ENCODE measurements at places on chromosomes 16 and 17.

GRCh38 chr17:6683081-6683684 lies 30.0 kb downstream of the SLC13A5 start:
- no peak for DNase-seq
- peaks cover 11% of the 10 kb centered on the region for H3K4me1 ChIP-seq
- peaks cover 56% of the 10 kb centered on the region for H3K27me3 ChIP-seq

- peaks cover 26% of the 10 kb centered on the region for H3K4me1 ChIP-seq
- DNase-seq, result no peak
- H3K27me3 ChIP-seq, result peaks cover 4% of the 10 kb centered on the region
- peaks cover 4% of the 10 kb centered on the region for H3K36me3 ChIP-seq
These were observed 11.7 kb downstream of the ZG16B start for GRCh38 chr16:2841606-2842339.

DNA sequence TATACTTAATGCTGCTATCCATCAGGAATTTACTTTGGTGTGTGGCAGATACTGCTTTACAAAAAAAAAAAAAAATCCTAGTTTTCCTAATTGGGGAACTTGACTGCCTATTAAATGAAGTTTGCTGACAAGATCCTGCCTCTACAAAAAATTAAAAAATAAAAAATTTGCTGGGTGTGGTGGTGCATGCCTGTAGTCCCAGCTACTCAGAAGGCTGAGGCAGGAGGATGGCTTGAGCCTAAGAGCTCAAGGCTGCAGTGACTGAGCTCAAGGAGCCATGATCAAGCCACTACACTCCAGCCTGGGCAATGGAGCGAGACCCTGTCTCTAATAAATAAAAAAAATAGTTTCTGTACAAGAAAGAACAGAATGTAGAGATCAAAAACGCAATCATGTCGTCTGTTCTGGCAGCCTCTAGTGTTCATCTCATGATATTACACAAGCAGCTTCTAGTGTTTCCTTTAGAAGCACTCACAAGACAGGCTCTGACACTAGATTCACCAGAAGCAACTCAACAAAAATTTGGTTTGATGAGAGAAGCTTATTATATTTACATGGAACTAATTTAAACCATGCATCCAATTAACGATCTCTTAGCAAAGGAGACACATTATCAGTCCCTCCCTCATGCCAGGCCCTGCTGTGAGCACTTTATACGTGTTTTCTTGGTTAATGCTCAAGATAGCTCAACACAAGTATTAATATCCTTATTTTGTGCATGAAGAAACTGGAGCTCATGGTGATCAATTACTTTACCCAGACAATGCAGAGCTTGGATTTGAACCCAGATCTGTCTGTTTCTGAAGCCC lies 6.8 kb upstream of the KRTAP17-1 start:
- H3K36me3 ChIP-seq, result no peaks in the 10 kb centered on the region
- H3K27me3 ChIP-seq, result no peaks in the 10 kb centered on the region
- no peak for DNase-seq
- peaks cover 25% of the 10 kb centered on the region for H3K4me1 ChIP-seq
- peak overlapping the region; percentile 88 for H3K27ac ChIP-seq

DNA sequence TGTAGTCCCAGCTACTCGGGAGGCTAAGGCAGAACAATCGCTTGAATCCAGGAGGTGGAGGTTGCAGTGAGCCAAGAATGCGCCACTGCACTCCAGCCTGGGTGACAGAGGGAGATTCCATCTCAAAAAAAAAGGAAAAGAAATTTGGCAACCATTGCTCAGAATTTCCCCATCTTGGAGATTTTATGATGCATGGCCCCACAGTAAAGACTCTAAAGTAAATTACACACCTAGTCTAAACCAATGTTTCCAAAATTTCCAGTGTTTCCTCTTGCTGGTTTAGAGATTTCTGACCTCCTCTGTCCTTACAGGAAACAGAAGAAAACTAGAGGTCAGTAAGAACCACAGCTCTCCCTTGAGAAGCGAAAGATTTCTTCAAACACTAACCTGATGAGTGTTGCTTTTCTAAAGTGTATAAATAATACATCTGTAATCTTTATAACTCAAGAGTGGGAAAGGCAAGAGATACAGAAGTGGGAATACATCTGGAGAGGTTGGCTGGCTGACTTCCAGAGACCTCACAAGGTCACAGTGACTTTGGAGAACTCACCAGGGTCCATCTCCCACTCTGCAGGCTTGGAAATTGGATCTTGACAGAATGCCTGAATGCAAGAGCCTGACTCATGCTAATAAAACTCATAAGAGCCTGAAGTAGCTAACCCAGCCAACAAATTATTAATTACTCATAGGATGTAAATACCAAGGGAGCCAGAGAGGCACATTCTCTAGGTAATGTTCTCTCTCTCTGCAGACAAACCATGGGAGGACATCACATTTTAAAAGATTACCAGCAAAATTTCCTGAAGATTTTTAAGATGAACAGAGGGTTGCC lies 8.8 kb downstream of the ADAT1 start:
- no peak overlapping the region for H3K27ac ChIP-seq
- DNase-seq, result no peak
- peaks cover 4% of the 10 kb centered on the region for H3K36me3 ChIP-seq
- H3K4me1 ChIP-seq, result peaks cover 24% of the 10 kb centered on the region

- peaks cover 2% of the 10 kb centered on the region for H3K36me3 ChIP-seq
- peaks cover 60% of the 10 kb centered on the region for H3K27me3 ChIP-seq
- no peak overlapping the region for H3K4me3 ChIP-seq
- no peak for DNase-seq
- no peak overlapping the region for H3K27ac ChIP-seq
These were observed 30.1 kb upstream of the BAHCC1 start for GRCh38 chr17:81365148-81365600.

- no peaks in the 10 kb centered on the region for H3K27me3 ChIP-seq
- no peak overlapping the region for H3K4me3 ChIP-seq
- DNase-seq, result no peak
- H3K4me1 ChIP-seq, result peaks cover 9% of the 10 kb centered on the region
- no peaks in the 10 kb centered on the region for H3K36me3 ChIP-seq
- peak overlapping the region; percentile 75 for H3K27ac ChIP-seq
These were observed 1.7 kb upstream of the ITGAE start for GRCh38 chr17:3802461-3803307.

DNA sequence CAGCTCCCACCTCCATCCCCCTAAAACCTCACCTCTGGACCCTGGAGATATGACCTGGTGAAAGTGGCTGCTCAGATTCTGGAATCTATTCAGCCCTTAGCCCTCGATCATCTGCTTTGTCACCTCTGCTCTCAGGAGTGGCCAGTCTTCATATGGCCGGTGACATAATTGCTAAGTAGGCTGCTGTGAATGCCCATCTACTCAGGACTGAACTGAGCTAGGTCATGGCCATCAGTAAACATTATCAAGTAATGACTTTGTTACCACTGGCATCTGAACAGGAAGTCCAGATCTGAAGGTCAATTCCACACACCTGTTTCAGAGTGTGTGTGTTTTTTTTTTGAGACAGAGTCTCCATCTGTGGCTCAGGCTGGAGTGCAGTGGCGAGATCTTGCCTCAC lies 78.6 kb downstream of the CDK5R1 start:
- H3K4me3 ChIP-seq, result no peak overlapping the region
- H3K36me3 ChIP-seq, result no peaks in the 10 kb centered on the region
- no peak overlapping the region for H3K27ac ChIP-seq
- peaks cover 13% of the 10 kb centered on the region for H3K4me1 ChIP-seq
- no peak for DNase-seq

DNA sequence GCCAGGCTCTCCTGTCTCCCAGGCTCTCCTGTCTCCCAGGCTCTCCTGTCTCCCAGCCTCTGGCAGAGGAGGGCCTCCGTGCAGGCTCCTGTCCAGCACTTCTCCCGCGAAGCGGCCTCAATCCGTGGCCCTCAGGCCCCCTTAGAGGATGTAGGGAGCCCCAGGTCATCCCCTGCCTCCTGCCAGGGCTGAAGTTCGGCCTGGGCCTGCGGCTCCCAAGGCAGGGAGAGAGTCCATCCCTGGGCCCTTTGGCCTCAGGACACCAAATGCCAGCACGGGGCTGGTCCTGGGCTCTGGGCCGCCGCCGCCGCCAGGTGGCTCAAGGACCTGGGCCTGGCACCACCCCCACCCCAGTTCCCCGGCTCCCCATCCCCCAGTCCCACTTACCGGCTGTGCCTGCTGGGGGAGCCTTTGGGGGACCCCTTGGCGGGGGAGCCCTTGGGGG lies 370 bp downstream of the EVPL start:
- no peaks in the 10 kb centered on the region for H3K36me3 ChIP-seq
- H3K4me3 ChIP-seq, result no peak overlapping the region
- peaks cover 12% of the 10 kb centered on the region for H3K4me1 ChIP-seq

GRCh38 chr16:54034684-54035083 lies 251.9 kb downstream of the IRX3 start:
- peaks cover 3% of the 10 kb centered on the region for H3K36me3 ChIP-seq
- H3K4me3 ChIP-seq, result no peak overlapping the region
- no peak overlapping the region for H3K27ac ChIP-seq
- no peaks in the 10 kb centered on the region for H3K4me1 ChIP-seq

- peaks cover 8% of the 10 kb centered on the region for H3K27me3 ChIP-seq
- no peak overlapping the region for H3K27ac ChIP-seq
- peaks cover 15% of the 10 kb centered on the region for H3K4me1 ChIP-seq
- peaks cover 3% of the 10 kb centered on the region for H3K36me3 ChIP-seq
- no peak for DNase-seq
These were observed 18.5 kb upstream of the RHOT1 start for GRCh38 chr17:32123782-32124181.

- no peak for DNase-seq
- H3K27me3 ChIP-seq, result no peaks in the 10 kb centered on the region
- H3K27ac ChIP-seq, result no peak overlapping the region
These were observed 380.7 kb upstream of the PMFBP1 start for GRCh38 chr16:72552654-72553053.

- peaks cover 16% of the 10 kb centered on the region for H3K4me1 ChIP-seq
- H3K27ac ChIP-seq, result no peak overlapping the region
- peaks cover 5% of the 10 kb centered on the region for H3K27me3 ChIP-seq
- no peak overlapping the region for H3K4me3 ChIP-seq
These were observed 1.4 kb upstream of the ST6GALNAC1 start for GRCh38 chr17:76644995-76645394.

DNA sequence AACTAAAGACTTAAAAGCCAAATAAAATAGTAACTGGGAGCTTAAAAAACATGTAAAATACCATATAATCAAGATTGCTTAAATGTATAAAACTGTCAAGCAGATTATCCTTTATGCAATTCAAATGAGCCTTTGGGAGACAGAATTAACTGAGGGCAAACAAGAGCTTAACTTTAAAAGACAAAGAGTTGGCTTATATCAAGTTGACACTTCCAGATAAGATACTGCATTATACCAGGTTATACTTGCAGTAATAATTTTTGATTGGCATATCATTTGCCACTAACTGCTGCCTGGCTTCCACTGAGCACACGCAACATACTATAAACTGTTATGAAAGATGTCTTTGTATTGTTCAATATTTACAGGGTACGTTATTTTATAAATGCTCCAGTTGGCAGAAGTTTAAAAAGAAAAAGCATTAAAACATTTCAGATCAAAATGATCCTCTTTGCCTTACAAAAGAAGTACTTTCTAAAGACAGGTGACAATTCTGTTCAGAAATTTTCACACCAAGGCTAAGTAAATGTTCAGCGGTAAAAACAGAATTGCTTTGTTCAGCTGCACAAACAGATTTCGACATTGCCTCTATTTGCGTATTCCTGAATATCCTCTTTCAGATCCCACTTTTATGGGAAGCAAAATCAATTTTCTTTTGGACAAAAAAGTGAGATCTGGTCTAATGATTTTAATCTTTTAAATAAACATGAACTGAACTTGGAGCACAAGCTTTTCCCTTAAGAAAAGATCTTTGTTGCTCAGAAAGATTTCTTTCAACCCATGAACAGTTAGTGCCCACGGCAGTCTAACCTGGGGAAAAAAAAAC lies 50.7 kb downstream of the TOX3 start:
- no peak overlapping the region for H3K4me3 ChIP-seq
- H3K4me1 ChIP-seq, result no peaks in the 10 kb centered on the region
- no peaks in the 10 kb centered on the region for H3K27me3 ChIP-seq
- no peaks in the 10 kb centered on the region for H3K36me3 ChIP-seq
- no peak overlapping the region for H3K27ac ChIP-seq

- H3K4me1 ChIP-seq, result peaks cover 44% of the 10 kb centered on the region
- peak overlapping the region; percentile 99 for H3K27ac ChIP-seq
- peaks cover 24% of the 10 kb centered on the region for H3K36me3 ChIP-seq
These were observed 3.8 kb downstream of the SNX20 start for GRCh38 chr16:50677351-50677750.

DNA sequence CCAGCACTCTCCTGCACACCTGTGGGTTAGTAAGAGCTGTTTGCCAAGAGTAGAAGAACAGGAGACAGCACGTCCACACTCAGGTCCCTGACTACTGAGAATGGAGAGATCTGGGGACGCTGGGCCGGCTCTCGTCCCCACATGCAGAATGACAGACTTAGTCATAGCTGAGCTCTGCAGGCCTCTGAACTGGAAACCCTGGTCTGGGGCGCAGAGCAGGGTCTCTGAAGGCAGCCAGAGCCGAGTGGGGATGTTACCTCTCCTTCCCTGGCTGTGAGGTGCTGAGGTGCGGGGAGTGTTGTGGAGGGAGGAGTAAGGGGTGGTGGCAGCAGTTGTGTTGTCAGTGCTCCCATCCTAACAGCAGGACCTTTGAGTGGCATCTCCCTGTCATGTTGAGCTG lies 7.2 kb upstream of the JPT2 start:
- DNase-seq, result no peak
- peaks cover 4% of the 10 kb centered on the region for H3K4me1 ChIP-seq
- no peak overlapping the region for H3K4me3 ChIP-seq
- no peak overlapping the region for H3K27ac ChIP-seq
- H3K27me3 ChIP-seq, result no peaks in the 10 kb centered on the region

GRCh38 chr17:44758414-44759085 lies at the start of gene ADAM11:
Gene ADAM11, plus strand, starts transcription at chr17:44758988. Its CDS starts 212 bp downstream, at chr17:44759200.
- H3K27ac ChIP-seq, result no peak within 1 kb of the TSS
- peaks cover 40% of the 10 kb centered on the region for H3K27me3 ChIP-seq
- H3K4me3 ChIP-seq, result peak within 1 kb of the TSS; percentile 77
- H3K36me3 ChIP-seq, result peaks cover 2% of the 10 kb centered on the region
- no peaks in the 10 kb centered on the region for H3K4me1 ChIP-seq

DNA sequence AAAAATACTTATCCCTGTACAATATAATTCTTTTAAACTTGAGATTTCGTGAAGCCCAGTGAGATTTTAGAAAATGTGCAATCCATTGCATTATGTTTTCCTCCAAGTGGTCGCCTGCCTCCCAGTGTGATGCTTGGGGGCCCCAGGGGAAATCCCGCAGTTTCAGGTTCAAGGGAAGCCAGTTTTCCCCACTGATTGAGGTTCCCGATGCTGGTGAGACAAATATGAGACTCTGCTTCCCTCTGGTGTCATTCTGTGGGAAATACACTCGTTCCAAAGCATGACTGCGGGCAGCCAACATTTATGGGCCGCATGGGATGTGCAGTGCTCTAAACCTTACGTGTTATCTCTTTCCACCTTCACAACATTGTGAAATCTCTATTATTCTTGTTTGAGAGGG lies 200.8 kb downstream of the PRKCB start:
- H3K4me3 ChIP-seq, result peak overlapping the region; percentile 82
